ENCODE measurements at places on chromosomes 4 and X.

DNA sequence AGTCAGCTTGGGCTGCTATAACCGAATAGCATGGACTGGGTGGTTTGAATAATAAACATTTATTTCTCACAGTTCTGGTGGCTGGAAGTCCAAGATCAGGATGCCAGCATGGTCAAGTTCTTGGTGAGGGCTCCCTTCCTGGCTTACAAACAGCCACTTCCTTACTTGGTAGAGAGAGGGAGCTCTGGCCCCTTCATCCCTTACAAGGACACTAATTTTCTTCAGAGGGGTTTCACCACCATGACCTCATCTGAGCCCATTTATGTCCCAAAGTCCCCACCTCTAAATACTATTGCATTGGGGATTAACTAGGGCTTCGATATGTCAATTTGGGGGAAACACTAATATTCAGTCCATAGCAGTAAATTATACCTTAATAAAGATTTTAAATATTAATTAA, 61.8 kb downstream of the CLNK start:
- no peak for DNase-seq

GRCh38 chr4:122865425-122865824, 38.8 kb downstream of the FGF2 start:
- DNase-seq: no peak

DNA sequence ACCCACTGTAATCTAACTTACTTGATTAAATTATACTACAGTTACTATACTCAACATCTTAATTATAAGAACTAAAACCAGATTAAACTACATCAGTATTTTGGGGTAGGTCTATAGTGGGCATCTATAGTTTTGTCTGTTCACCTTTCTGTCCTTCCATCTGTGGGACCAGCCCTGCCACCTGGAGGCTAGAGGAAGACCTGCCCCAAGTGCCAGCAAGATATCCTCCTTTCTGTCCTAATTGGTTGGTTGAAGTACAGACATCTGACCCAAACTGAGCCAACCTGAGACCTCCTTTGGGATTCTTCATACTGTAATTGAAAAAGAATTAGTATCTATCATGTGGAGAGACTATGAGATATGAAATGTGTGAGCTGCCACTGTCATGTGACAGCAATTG, 172.2 kb upstream of the TLL1 start:
- no peak for DNase-seq

- no peak for DNase-seq
Measured at GRCh38 chr4:158940271-158940670, 162.6 kb upstream of the RAPGEF2 start.

DNA sequence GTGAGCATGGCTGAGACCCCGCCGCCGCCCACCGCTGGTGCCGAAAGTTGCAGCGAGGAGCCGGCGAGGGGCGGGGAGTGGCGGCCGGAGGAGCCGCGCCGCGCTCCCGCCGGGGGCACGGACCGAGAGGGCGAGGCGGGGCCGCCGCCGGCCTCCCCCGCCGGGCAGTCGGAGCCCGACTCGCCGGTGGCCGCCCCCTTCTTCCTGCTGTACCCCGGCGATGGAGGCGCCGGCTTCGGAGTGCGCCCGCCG, 16.5 kb downstream of the UTP3 start:
- DNase-seq: no peak

DNA sequence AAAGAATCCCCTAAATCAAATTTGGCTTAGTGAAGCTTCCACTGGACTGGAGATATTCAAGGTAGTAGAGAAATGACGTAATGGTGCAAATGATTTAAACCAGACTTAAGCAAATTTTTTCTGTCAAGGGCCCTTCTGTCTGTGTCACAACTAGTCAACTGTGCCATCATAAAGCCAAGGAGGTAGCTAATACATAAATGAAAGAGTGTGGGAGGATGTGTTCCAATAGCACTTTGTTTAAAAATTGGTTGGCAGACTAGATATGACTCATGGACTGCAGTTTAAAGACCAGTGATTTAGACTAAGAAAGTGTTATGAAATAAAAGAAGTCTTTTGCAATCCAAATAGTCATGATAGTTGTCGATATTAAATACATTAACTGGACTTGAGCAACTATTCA, 24.3 kb upstream of the TEX13C start:
- DNase-seq: no peak

DNA sequence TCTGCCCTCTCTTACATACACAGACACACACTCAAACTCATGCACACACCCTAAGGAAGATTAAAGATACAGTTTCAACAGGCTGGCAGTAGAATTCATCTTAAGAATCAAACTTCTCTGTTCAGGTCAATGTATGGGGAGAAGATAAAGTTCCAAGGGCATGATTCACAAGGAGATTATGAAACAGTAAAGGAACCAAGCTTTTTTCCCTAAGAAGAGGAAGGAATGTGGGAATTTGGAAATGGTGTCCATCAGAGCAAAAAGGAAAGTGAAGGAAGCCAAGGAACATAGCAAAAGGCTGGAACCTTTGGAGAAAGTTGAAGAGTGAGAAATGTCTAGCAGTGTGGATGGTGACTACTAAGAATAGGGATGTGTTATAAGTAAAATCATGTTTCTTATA, 191.0 kb upstream of the NPY2R start:
- no peak for DNase-seq

- no peak for DNase-seq
Measured at GRCh38 chr4:34139346-34139745, 2105.0 kb downstream of the ARAP2 start.

- no peak for DNase-seq
Measured at GRCh38 chrX:84721416-84721815, 219.2 kb upstream of the HDX start.

DNA sequence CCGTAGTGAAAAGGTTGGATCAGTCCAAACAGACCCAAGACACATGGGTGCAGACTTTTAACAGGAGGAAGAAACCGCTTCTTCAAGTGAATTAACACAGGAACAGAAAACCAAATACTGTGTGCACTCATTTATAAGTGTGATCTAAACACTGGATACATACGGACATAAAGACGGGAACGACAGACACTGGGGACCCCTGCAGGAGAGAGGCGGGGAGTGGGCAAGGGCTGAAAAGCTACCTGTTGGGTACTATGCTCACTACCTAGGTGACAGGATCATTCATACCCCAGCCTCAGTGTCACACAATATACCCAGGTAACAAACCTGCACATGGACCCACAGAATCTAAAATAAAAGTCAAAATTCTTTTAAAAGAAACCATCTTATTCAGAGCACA, 326.0 kb upstream of the NOCT start:
- no peak for DNase-seq

GRCh38 chr4:7054106-7054880, 11.1 kb downstream of the TADA2B start:
- no peak for DNase-seq

DNA sequence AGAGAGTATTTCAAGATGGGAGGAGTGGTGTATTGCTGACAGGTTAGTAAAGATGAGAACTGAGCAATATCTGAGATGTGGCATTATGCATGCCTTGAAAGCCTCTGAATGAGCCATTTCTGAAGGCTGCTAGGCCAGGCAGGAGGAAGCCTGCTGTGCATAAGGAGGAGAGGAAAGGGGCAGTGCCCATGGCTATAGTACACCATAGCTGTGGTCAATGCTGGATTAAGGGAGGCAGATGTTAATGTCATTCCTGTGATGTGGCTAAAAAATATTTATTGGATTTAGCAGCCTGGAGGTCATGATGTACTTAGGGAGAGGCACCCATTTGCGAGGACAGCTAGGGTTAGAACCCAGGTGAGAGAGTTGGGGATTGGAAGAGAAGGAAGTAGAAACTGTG, 130.0 kb upstream of the LNX1 start:
- DNase-seq: no peak

GRCh38 chr4:166230841-166231240, 357.8 kb downstream of the TLL1 start:
- DNase-seq: no peak

- no peak for DNase-seq
Measured at GRCh38 chrX:39749135-39749534, 348.6 kb downstream of the BCOR start.

GRCh38 chr4:165464813-165465381, 86.1 kb downstream of the CPE start:
- no peak for DNase-seq

- no peak for DNase-seq
Measured at GRCh38 chrX:154049209-154050112, 29.8 kb upstream of the IRAK1 start.

DNA sequence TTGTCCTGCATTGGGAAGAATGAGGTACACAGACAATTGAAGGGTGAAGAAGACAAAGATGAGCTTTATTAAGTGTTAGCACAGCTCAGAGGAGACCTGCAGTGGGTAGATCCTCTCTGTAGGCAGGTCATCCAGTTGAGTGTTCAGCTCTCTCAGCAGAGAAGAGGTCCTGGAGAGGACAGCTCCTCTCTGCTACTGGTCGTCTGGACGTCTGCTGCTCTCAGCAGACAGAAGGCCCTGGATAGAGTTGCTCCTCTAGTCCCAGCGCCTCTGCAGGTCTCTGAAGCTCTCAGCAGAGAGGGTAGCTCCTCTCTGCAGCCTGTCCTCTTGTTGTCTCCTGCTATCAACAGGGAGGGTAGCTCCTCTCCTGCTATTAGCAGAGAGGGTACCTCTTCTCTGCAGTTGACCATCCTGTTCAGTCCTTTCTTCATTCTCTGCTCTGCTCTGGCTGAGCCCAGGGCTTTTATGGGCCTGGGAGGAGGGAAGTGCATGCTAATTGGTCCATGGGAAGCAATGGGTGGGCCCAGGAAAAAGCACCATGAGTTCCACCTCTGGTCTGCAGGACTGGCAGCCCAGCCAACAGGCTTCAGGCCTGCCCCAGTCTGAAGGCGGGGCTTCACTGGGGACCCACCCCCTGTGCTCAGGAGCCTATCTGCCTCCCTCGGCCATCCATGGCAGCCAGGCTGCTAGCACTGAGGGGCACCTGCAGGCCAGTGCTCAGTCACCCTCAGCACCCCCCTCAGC, 54.1 kb upstream of the IBSP start:
- no peak for DNase-seq

- DNase-seq: no peak
Measured at GRCh38 chr4:187666034-187666433, 329.5 kb upstream of the ZFP42 start.

- DNase-seq: no peak
Measured at GRCh38 chr4:118076958-118077766, 42.9 kb downstream of the NDST3 start.

- no peak for DNase-seq
Measured at GRCh38 chrX:65635378-65635777, 32.1 kb upstream of the MSN start.

DNA sequence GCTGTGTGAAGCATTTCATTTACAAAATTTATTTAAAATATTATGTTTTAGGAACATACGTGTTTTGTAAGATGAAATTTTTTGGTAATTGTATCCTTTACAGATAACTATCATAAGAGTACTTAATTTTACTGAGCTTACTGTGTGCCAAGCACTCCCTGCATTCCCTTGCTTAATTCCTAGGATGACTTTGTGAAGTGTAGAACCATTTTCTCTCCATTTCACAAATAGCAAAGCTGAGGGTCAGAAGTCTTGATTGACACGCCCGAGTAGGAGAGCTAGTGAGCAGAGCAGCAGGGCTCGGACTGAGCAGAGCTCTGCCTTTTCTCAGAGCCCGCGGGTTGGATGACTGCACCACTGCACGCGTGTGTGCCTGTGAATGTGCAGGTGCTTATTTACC, 30.6 kb downstream of the PIGG start:
- DNase-seq: no peak

- no peak for DNase-seq
Measured at GRCh38 chrX:84715315-84715714, 213.1 kb upstream of the HDX start.

DNA sequence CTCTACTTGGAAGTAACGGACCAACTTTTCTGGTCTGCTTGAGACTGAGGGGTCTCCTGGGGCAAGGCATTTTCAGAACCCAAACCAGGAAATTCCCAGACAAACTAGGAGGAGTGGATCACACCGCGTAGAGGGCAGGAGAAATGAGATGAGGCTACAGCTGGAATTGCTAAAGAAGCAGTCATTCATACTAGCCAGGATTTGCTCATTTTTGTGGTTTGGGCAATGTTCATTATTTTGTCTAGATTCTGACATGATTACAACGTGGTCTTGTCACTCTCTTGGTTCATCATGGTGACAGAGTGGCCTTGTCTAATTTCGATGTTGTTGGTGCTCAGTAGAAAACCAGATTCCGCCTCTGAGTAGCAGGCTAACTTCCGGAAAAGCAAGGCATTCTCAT, 63.2 kb downstream of the BANK1 start:
- no peak for DNase-seq

GRCh38 chrX:129843459-129844306, at the start of gene ZDHHC9:
Gene ZDHHC9 (minus strand): TSS chrX:129843886. CDS start chrX:129841945, 1,941 bp downstream.
- peak; percentile 67 for DNase-seq

DNA sequence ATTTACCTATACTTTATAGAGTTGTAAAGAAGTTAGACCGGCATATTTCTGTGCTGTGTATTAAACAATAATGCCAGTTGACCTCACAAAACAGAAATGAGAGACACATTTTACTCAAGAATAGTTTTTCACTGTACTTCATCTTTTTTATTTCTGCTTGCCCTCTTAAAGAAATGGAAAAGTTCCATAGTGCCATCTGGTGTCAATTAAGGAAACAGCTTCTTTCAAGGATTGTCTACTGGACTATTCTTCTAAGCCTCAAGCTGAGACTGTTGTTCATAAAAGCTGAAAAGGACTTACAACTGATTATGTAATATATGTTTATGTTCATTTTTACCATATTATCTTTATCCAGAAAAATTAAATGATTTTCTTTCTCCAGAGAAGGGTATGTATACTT, 1523.7 kb downstream of the ARAP2 start:
- no peak for DNase-seq

- DNase-seq: no peak
Measured at GRCh38 chr4:166987026-166987425, 247.3 kb downstream of the SPOCK3 start.

- DNase-seq: no peak
Measured at GRCh38 chr4:7238300-7238960, 46.1 kb downstream of the SORCS2 start.

DNA sequence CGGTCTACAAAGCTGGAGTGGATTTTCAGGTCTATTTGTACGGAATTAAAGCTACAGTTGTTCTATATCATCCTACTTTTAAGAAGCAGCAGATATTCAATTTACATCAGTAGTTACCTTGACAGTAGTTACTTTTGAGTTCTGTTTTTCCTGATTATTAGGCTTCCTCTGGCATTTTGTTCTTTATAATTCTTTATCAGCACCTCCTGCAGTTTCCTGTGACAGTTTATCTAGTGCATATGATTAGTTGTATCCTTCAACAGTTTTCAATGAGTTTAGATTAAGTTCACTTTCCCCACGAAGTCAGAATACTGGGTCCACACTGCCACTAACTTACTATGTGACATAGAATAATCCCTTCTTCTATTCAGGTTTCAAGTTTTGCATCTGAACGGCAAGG, 71.7 kb downstream of the IDS start:
- DNase-seq: no peak

GRCh38 chr4:102403116-102403515, 57.8 kb upstream of the SLC39A8 start:
- no peak for DNase-seq

GRCh38 chrX:101160001-101160400, 59.6 kb upstream of the DRP2 start:
- DNase-seq: no peak

DNA sequence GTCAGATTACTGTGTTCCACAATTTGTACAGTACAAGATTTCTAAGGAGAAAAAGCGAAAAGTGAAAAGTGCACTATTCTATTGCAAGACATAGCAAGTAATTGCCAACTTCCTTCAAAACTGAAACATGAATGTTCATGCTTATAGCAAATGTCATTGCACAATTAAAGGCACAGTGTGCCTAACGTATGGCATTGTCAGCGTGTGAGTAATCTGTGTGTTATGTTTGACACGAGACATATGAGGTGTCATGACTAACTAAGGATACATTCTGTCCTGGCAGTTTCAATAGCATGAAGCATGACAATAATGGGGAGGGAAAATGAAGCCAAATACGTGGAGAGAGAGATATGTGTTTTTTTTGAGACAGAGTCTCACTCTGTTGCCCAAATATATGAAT, 33.6 kb upstream of the TBC1D9 start:
- DNase-seq: no peak
